Sciatic nerve (tissue), 2 donors: ENCODE measurements at places on chromosomes 12 and 14.

DNA sequence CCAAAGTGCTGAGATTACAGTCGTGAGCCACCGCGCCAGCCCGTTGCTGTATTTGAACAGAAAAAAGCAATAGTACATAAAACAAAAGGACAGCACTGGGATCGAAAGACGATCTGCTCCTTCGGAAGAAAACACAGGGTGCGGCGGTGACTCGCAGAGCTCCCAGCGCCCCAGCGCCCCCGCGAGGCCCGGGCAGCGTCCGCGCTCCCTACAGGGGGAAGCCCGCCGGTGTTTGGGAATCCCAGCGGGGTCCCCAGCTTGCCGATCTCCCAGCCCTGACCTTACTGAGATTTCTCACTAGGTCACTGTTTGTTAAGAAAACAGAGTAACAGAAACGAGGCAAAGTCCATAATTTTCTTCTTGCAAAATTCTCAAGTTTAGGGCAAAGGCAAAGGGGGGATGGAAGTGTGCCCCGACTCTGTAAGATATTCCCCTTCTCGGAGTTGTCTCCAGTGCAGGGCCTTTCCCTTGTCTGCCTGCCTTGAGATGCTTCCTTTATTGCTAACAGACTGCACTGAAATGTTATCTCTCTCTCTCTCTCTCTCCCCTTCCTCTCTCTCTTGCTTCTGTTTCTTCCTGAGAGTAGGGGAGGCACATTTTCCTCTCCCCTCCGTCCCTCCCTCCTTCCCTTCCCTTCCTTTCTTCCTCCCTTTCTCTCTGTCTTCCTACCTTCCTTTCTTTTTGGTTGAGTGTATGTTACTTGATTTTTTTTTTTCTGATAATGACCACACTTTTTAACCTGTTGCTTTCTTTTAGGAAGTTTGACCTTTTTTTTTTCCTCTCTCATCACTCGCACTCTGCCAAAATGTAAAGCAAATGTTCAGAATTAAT lies 91.9 kb downstream of the TMEM30B start:
- peak; percentile 87 for DNase-seq

- no peak for DNase-seq
Measured at GRCh38 chr14:68473794-68474193, 319.1 kb downstream of the ZFP36L1 start.

GRCh38 chr14:92121670-92122350 lies at the start of the genes CPSF2 and NDUFB1:
Gene CPSF2, plus strand, starts transcription at chr14:92121969. Its CDS starts 9,016 bp downstream, at chr14:92130985.
Gene NDUFB1, minus strand, starts transcription at chr14:92121706. Its CDS starts 4,069 bp downstream, at chr14:92117637.
- DNase-seq = peak; percentile 88

GRCh38 chr12:8606890-8607289 lies 5.8 kb downstream of the AICDA start:
- no peak for DNase-seq

DNA sequence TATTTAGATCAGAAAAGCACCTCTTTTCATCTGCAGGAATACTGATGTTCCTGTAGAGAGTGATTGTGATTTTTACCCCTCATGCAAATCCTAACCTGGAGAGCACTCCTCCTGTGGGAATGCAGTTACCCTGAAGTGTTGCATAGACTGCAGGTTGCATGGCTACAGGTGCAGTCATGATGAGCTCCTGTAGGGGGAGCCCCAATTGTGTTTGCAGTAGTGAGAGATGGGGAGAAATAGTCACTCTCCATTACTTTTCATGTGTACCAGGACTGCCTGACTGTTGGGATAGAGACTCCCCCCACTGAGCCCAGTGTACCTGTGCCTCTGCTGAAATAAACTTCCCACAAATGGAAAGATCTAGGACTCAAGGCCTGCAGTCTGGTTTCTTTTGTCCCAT lies 1086.5 kb downstream of the SLC6A15 start:
- peak; percentile 55 for DNase-seq

DNA sequence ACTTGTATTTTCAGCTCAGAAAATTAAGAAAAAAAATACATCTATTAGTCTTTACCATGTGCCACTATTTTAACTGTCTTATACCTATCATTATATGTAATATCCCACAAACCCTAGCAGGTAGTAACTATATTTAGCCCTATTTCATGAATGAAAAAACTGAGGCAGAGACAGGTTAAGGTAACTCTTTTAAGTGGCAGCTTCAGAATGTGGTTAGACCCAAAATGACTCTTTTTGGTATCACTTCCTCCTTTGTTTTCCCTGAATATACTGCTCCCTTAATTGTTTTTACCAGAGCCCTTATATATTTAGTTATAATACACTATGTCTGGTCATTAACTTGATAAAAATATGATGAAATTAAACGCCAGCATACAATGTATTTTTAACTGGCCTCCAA lies 235.6 kb upstream of the RPL10L start:
- DNase-seq = no peak

GRCh38 chr12:74537126-74537706 lies 419 bp upstream of the ATXN7L3B start:
- no peak for DNase-seq

GRCh38 chr12:109098651-109099050 lies 1.3 kb downstream of the UNG start:
- no peak for DNase-seq
